CD4-positive, alpha-beta T cell treated with Interleukin-1 beta for 1 hour (primary cell): ENCODE measurements at places on chromosomes 5 and 9.

- DNase-seq = no peak
Measured at GRCh38 chr5:171541341-171541776, 121.9 kb downstream of the FGF18 start.

- no peak for DNase-seq
Measured at GRCh38 chr9:81596679-81597418, 92.5 kb downstream of the TLE1 start.

DNA sequence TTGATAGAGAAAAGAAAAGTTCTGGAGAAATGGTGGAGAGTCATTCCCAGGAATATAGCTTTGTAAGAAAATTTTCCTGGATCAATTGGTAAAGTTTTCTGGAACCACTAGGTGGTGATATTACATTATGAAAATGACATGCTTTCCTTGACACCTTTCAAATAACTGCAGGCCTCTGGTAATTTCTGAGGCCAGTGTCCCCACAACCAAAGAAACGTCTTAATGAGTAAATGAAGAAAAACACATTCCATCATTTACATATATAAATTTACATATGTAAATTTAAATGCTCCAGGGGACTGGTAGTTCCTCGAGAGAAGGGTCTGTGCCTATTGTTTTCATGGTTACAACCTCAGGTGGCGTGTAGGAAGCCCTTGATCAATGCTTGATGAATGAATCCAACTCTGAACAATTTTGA lies 17.2 kb upstream of the RGS3 start:
- DNase-seq = no peak

DNA sequence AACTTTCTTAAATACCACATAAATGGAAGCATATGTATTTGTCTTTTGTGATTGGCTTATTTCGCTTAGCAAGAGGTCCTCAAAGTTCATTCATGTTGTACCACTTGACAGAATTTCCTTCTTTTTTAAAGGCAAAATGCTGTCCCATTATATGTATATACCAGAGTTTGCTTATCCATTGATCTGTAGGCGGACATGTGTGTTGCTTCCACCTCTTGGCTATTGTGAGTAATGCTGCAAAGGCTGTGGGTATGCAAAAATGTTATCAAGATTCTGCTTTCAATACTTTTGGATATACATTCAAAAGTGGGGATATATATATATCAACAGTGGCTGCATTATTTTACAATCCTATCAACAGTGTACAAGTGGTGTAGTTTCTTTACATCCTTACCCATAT lies 271.0 kb downstream of the PRR16 start:
- DNase-seq = no peak

GRCh38 chr9:76223749-76224340 lies 170.4 kb downstream of the RFK start:
- DNase-seq = no peak

DNA sequence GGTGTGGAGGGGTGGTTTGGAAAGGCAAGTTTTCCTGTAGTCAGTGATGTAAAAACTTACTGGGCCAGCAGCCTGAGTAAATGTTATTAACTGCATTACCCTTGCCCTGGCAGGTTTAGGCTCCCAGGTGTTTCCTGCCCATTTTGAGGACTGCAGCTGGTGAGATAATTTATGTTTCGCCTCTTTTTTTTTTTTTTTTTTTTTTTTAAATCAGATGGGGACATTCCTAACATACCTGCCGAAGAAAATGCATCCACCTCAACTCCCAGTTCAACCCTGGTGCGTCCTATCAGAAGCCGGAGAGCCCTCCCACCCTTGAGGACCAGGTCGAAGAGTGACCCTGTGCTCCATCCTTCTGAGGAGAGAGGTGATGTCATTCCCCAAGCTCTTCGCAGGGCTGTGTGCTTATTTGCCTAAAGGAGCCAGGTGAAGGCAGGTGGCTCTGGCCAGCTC lies 60.6 kb downstream of the ENTREP1 start:
- DNase-seq = no peak

DNA sequence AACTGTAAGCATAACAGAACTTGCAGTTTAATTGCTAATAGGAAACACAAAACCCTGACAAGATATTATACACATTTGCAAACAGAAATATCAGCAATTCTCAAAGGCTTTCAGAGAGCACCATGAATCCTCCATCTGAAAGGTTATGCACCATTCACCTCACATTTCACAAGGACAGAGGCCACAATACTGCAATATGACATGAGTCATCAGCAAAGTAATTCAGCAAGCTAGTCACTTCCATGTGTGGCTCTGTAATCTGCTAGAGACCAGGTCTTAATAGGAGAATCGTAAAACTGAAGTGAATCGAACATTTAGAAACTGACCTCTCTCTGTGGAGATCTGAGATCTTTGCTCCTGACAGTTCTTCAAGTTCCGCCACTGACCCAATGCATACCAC lies 28.3 kb downstream of the IARS1 start:
- no peak for DNase-seq

GRCh38 chr5:102581011-102581410 lies 82.2 kb upstream of the SLCO6A1 start:
- no peak for DNase-seq

DNA sequence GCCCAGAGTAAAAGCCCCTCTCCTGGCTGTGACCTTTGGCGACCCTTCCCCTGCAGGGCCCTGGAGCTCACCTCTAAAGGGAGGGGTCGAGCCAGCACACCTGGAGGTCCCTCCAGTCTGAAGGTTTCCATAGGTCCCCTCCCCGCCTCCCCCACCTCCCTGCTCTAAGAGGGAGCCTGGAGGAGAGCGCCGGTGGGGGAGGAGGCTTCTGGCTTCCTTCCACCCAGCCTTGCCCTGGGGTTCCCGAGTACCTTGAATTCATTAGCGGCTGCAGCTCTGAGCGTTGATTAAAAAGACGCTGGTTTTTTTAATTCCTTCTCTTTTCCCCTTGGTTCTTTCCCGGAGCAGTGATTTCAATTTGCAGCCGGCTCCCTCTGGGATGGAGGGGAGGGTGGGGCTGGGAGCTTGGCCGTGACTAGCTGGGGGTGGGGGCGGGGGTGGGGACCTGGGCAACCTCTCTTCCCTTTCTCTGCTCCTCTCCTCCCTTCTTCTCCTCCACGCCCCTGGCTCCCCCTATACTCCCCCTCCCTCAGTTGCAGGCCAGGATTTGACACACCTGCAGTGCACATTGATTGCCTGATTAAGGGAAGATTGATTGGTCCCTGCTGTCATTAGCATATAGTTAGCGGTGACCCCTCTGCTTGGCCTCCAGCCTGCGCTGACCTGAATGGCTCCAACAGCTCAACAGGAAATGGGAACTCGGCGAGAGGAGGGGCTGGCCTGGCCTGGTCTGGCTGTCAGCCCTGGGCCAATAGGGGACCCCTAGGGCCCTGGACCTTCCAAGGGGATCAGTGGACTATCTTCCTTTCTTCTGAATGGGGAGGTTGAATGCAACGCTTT lies 67.5 kb upstream of the RAPGEF1 start:
- DNase-seq = no peak

- DNase-seq = no peak
Measured at GRCh38 chr5:31280210-31280609, 86.7 kb downstream of the CDH6 start.

DNA sequence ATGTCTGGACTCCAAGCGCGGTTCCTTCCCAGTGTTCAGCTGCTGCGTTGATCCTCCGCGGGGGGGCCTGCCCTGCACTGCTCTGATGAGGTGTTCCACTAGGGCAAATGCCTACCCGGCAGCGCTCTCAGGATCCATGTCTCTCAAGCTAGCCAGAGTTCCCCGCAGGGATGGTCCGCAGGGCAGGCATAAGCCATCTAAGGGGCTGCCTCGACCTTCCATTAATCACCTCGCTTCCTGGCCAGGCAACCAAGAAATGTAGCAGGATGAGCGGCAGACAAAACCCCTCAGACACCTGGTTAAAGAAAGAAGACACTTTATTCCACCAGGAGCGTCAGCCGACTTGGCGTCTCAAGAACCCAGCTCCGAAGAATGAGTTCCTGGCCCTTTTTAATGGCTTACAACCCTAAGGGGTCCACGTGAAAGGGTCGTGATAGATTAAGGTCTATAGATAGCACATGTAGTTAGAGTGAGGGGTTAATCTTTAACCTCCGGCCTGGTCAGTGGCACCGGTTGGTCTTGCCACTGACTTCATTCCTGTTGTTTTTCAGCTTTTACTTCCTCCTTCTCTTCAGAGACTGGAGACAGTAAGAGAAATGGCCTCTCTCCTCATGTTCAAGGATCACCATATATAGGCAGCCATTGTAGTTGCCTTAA lies 47.2 kb upstream of the COX7C start:
- DNase-seq = no peak

DNA sequence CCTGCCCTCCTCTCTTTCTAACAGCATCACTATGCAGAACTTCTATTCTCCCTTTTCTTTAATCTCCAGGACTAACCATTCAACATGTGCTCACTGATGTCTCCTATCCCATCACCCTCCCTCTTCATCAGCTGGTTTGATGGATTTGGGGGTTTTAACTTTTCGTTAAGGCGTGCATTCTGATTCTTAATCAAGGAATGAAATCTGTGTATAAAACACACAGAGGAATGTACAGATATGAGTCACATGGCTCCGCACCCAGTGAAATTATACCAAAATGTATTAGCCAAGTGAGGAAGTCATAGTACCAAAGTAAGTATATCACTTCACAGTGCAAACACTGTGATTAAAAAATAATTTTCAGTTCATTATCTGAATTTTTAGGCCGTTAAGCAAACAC lies 35.2 kb downstream of the MARCHF11 start:
- no peak for DNase-seq

GRCh38 chr9:20208961-20209371 lies 413.3 kb downstream of the MLLT3 start:
- no peak for DNase-seq

GRCh38 chr5:345404-346195 lies 24.1 kb downstream of the AHRR start:
- DNase-seq = no peak

GRCh38 chr5:41275813-41276512 lies 62.6 kb upstream of the C6 start:
- DNase-seq = no peak

GRCh38 chr9:5515261-5515650 lies 4.9 kb downstream of the PDCD1LG2 start:
- no peak for DNase-seq

- DNase-seq = no peak
Measured at GRCh38 chr9:107847978-107848964, 358.7 kb upstream of the KLF4 start.

- no peak for DNase-seq
Measured at GRCh38 chr5:57839025-57839424, 356.4 kb upstream of the ACTBL2 start.

- no peak for DNase-seq
Measured at GRCh38 chr5:178496642-178497041, 93.6 kb downstream of the COL23A1 start.

GRCh38 chr5:78574731-78575161 lies 73.8 kb downstream of the LHFPL2 start:
- DNase-seq = no peak

DNA sequence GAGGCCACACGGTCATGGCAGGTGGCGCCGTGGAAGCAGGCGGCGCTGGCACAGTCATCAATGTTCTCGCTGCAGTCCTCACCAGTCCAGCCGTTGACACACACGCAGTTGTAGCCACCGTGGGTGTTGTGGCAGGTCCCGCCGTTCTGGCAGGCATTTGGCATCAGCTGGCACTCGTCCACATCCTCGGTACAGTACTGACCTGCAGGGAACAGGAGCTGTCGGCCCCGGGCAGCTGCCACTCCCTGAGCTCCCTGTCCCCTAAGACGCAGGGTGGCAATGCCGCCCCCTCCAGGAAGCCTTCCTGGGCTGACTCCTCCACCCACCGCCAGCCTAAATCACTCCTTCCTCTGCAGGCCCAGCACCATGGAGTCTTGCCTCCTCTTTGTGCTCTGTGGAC lies 27.2 kb downstream of the NOTCH1 start:
- DNase-seq = no peak

GRCh38 chr5:427415-428087 lies 15.4 kb upstream of the EXOC3 start:
- DNase-seq = no peak

GRCh38 chr5:133246376-133247150 lies 194.8 kb downstream of the HSPA4 start:
- no peak for DNase-seq

- no peak for DNase-seq
Measured at GRCh38 chr5:156328161-156328560, 1.2 kb downstream of the SGCD start.

GRCh38 chr9:95316794-95317118 lies 753 bp downstream of the FANCC start:
- no peak for DNase-seq

GRCh38 chr5:115246361-115246991 lies 16.2 kb downstream of the PGGT1B start:
- DNase-seq = no peak

DNA sequence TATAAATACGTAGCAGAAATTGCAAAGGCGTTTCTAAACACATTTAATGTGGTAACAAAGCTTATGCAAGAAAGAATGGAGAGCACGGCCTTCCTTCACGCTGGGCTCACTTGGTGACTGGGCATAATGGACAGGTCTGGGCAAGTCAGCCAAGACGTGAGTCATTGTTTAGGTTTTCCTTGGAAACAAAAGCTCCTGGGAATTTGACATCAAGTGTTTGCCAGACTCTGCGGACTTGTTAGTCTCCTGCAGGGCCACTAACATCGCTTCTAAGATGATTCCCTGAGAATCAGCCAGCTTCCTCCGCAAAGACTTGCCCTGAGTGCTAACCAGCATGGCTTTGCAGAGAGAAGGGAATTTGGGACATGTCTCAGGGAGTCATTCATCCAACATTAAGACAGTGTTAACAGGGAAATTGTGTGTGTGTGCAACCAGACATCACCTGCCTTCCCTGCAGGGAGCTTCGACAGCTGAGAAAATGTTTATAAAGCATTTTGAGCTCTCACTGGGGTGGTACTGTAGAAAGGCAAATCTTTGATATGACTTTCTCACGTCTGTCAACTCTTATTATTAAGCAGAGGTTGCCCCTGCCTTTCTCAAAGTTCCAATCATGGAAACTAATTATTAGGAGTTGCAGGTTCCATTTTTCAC lies 182.5 kb downstream of the NTRK2 start:
- DNase-seq = no peak

GRCh38 chr5:103060424-103060954 lies 59.4 kb downstream of the GIN1 start:
- DNase-seq = no peak

DNA sequence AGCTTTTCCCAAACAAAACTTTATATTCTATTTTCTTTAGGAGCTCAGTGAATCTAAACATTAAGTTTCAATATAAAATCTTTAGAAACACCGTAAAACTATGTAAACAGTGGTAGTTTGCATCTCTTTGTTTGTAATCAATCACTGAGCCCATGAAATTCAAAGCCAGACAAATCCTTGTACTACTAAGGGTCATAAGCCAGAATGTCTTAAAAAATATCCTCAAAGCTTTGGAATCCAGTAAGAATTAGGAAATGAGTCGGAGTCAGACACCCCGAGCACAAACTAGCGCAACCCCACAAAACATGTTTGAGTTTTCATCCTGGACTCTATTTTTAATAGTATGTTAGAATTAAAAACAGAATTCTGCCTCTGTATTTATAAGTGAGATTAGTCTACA lies 153.8 kb downstream of the HSPA4 start:
- DNase-seq = no peak
